ENCODE measurements at places on chromosomes 7 and 10. TPM values are rescaled to one million over a fixed set of nuclear protein-coding genes. Genes with fewer than 3 reads are reported as not detected.
A peak's percentile ranks its signal among the peaks of the same experiment; 100 is the strongest.

GRCh38 chr7:87375662-87376435 lies 30.4 kb downstream of the CROT start:
- ATAC-seq, result no peak

DNA sequence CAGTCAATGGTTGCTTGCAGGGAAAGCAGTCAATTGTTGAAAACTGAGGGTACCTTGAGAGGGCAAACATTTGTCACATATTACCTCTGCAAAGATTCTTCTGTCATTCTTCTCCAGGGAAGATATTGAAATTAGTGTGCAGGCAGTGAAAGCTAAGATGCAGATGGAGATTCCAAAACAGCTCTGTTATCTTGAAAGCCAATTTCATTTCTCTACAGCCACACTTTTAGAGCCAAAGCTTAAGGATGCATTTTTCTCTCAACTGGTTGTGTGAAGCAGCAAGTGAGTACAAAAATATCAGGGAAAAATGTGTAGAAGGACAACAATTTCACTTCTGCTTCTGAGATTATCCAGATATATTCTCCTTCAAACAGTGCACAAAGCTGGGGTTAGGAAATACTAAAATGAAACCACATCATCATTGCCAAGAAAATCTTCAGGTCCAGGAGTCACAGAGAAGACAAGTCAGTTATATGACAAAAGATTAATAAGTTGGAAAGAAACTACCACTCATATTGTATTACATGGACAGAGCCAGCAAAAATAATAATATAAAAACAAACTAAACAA lies 16.3 kb downstream of the SGMS1 start:
- no peak for ATAC-seq

DNA sequence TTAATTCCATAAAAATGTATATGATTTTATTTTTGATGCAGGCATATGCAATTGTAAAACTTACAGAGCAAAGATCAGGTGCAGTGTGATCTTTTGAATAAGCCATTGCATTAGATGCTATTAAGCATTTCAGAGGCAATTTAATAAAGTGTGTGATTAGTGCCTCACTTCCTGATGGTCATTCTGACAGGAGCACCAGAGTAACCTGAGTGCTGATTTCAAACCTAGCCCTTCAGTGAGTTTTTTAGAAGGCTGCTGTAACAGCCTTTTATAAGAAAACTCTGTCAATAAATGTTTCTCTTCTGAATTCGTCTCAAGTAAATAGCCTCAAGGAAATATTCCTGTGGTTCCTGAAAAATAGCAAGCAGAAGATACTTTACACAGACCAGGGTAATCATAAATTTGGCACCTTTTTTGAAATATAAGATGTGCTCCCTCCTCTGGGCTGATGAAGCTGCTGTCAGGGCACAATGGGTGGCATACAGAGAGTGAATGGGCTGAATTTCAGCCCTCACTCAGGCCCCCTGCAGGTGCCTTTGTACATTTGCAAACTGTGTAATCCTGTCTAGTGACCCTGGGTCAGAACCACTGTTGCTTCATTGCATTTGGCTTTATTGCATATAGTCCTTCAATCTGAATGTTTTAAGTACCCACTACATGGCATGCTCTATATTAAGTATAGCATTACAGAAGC lies 193.7 kb upstream of the CSTF2T start:
- ATAC-seq, result peak; percentile 36

DNA sequence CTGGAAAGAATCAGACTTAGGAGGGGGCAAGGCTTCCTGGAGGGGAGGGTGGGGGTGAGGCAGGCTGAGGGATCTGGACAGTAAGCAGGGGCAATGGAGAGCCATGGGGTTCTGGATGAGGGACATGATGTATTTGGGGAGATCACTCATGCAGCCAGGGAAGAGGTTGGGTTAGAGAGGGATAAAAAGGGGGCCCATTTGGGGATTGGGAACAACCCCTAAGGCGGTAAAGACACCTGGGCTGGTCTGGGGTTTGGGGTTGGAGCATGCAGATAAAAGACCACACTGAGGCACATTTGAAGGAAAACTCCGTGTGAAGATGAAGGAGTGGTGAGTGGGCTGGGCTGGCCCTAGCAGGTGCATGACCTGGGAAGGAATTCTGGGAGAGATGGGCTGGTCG lies 30.8 kb downstream of the HIF1AN start:
- no peak for ATAC-seq

DNA sequence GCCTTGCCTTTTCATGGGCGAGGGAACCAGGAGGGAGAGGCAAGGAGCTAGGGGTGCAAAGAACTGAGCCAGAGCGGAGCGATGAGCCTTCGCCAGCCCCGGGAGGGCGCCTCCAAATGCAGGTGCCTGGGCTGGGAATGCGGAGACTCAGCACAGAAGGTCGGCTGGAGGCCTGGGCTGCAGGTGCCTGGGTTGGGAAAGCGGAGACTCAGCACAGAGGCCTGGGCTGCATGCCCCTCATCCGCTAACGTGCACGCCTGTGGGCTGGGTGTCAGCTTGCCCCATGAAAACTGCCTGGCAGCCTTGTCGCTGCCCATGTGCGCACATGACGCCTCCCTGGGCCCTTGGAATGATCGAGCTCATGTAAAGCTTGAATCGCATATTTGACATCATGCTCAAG lies 51.8 kb downstream of the POM121L12 start:
- ATAC-seq, result no peak

GRCh38 chr7:22435720-22436119 lies 64.3 kb downstream of the STEAP1B start:
- no peak for ATAC-seq

DNA sequence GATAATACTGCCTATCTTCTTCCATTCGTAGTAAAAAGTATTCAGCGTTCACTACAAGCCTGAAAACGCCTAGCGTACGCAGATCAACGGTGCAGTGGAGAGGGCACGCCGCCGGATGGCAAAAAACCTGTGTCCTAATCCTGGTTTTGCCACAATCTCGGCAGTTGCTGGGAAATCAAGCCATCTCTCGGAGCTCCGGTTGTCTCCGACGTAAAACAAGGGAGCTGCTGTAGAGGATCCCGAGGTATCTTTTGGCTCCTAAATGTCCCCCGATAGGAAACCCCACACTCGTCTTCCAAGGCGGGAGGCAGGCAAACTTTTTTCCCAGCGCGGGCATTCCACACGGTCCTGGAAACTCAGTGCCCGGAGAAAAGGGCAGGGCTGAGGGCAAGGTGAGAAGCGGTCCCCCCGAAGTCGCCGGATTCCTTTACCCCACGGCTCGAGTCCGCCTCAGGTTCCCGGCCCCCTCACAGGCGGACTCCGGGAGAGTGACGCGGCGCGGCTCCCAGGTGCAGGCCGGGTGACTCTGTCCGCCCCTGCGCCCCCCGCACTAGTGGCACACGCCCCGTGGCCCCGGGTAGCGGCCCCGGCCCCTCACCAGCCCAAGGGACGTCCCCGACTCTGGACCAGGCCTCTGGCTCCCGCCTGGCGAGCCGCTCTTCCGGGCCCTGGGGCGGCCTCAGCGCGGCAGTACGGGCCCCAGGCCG lies 649 bp downstream of the IDE start:
- ATAC-seq, result no peak

DNA sequence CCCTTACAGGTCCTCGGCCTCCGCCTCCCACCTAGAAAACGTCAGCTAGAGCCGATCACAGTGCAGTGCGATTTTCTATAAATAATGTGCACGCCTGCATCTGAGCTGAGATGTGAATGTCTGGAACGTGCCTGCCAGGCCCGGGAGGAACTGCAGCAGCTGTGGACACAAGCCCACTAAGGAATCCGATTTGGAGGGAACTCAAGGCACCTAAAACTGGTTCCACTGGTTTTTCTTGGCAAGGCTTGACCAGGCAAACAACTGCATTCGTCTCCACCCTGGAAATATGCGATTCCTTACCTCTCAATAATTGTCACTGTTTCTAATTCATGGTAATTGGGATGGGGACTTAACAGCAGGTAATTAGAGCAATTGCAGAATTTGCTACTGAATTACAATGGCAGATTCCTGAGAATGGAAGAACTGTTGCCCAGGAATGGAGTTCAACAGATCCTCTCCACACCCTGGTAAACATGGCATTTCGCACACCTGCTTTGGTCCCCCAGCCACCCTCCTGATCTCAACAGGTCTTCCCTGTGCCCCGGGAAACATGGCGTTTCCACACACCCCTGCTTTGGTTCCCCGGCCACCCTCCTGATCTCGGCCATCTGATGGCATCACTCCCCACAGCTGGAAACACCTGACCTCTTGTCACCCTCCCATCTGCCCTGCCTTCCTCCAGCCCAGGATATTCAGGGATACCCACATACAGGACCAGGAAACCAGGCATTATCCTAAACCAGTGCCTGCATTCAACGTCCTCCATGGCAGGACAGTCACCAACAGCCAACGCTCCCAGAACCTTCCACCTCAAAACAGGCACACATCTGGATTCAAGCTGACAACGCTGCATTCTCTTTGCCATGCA lies 76.0 kb downstream of the DIP2C start:
- no peak for ATAC-seq

DNA sequence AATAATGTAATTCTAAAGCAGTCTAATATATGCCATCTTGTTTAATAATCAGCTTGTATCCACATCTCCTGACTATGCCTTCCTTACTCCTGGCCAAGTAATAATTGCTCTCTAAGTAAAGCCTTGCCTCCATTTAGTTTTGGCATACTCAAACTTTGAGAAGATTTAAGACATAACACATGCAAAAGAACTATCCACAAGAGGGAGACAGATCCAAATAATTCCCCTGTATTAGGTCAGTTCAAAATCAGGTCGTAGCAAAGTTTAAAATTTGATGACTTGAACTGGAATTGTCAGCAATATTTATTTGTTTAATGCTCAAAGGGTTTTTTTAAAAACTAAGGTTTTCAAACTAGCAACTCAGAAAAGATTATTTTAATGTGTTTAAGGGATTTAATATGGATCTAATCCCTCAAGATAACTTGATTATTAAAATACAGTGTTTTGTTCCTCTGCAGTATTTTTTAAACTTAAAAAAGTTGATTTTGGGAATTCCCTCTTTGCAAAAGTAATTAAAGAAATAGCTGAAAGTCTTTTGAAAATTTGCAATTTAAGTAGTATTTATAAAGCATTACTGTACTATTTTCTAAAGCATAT lies 95.3 kb downstream of the HDAC9 start:
- peak; percentile 92 for ATAC-seq

GRCh38 chr10:132875435-132875834 lies 66.9 kb downstream of the CFAP46 start:
- no peak for ATAC-seq

- ATAC-seq, result no peak
Observed at GRCh38 chr7:11232462-11232861, 258.8 kb downstream of the PHF14 start.

GRCh38 chr10:44557596-44558191 lies 172.8 kb upstream of the CXCL12 start:
- no peak for ATAC-seq

GRCh38 chr10:79220307-79220706 lies 127.0 kb upstream of the PPIF start:
- ATAC-seq, result no peak

DNA sequence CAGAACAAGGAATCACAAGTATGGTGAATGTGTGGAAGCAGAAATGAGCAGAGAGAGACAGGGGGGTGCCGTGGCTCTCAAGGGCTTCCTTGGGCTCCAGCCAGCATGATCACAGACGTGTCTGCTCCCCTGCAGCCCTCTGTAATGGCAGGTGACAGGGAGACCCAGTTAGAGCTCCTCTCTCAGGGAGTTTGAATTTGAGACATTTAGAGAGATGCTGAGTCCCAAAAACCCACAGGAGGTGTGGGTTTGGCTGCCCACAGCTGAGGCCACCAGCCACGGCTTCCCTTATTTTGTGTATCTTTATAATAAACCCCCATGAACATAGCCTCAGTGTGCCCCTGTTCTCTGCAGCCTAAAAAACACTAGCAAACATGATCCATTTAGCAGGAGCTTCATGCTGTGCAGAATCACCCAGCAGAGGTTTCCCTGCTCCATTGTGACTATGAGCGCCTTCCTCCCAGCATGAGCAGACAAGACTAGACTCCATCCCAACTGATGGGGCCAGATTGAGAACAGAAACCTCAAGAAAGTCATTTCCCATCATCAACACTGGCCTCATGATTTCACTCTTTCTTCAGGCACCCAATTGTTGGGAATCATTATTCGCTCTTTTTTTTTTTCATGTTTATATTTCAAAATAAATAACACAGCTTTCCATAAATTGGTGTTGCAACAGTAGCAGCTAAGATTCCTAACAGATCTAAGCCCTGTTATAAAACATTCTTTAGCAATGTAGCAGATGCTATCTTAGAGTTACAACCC lies 13.4 kb downstream of the NOD1 start:
- ATAC-seq, result no peak

DNA sequence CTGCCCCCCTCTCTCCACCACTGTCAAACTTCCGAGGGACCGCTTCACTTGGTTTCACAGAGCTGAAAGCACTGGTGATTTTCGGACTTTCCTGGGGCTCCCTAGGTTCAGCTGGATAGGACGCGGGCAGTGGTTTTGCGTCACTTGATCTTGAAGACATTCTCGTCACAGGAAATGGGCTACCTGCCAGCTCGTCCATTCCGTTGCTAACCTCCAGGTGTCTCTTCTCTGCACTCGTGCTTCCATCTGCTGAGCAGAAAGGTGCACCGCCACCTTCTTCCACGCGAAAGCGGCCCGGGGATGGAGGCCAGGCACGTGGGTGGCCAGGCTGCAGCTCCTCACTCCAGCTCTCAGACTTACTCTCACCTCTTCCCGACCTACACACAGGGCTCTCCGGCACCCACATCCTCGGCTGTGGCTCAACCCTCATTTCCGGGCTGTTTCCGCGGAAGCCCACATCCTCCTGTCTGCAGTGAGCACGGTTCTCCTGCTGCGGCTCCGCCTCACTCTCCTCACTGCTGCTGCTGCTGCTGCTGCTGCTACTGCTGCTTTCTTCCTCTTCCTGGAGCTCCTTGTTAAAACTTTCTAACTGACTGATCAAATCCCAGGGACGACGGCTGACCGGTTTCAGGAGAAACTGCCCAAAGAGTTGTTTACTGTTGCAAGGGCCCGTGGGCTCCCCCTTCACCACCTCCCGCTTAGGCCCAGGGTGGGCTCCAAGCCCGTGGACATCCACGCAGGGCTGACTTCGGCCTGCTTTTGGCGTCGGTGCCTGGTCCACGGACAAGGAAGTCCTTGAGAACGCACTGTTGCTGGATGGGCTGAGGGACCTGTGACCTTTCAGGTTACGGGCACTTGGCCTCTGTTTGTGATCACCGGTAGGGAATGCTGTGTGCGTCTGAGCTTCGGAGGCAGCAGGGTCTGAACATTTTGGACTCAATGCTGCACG lies 32.1 kb downstream of the JCAD start:
- ATAC-seq, result no peak

GRCh38 chr10:66041771-66042170 lies 884.1 kb upstream of the LRRTM3 start:
- ATAC-seq, result no peak

CFAP46 gene
- 2.4 TPM for total RNA-seq

SLC4A2 gene
- total RNA-seq, result 64.8 TPM

THSD7A gene
- 1.2 TPM for total RNA-seq

ENKUR gene
- 4.6 TPM for total RNA-seq

HOXA1 gene
- total RNA-seq, result 26.9 TPM

PILRB gene
- total RNA-seq, result 10.8 TPM

FUOM gene
- total RNA-seq, result 4.2 TPM

HTR5A gene
- 0.41 TPM for total RNA-seq

HIP1 gene
- 8.8 TPM for total RNA-seq

ANKRD30A gene
- total RNA-seq, result 0.18 TPM

GNAT3 gene
- not detected for total RNA-seq

PNLIP gene
- not detected for total RNA-seq
